ENCODE measurements at places on chromosomes 5 and 9.

DNA sequence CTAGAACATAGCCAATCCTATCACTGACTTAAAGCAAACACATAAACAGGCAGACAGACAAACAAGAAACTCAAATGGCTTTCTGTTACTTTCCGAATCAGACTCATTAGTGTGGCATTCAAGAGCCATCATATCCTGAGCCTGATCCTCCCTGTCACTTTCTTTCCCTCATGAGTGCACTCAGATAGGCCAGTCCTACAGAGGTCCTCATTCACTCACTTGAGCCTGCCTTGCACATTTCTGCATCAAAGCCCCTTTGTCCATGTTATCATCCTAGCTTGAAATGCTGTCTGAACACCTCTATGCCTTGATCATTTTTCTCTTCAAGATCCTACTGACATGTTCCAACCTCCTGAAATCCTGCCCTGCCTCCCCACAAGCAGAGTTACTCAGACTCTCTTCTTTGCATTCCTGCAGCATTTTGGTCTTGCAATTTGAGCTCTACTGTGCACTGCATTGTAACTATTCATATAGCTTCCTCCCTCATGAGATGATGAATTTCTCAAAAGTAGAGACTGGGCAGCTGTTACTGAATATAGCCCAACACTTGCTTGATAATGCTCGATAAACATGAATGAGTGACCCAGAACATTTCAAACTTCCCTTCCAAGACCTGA, 126.9 kb downstream of the PALM2AKAP2 start:
- DNase-seq, result no peak

- no peak for DNase-seq
Observed at GRCh38 chr9:68446836-68447235, 90.4 kb downstream of the PGM5 start.

DNA sequence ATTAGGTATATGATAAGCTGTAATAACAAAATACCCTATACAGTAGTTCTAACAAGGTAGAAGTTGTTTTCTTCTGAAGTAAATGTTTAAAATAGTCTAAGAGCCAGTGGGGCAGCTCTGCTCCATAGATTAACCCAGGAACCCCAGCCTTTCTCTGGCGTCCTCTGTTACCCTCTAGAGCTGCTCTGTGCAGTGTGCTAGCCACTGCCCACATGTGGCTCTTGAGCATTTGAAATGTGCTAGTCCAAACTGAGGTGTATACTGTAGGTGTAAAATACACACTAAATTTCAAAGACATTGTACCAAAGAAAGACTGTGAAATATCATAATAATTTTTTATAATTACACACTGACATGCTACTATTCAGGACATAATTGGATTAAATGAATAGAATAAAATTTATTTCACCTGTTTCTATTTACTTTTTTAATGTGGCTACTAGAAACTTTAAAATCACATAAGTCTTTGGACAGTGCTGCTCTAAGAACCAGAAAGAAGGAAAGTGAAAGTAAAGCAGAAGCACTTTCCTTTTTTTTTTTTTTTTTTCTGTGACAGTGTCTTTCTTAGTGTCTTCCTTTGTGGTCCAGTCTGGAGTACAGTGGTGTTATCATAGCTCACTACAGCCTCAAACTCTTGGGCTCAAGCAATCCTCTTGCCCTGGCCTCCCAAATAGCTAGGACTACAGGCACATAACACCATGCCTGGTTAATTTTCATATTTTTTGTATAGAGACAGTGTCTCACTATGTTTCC, 39.3 kb downstream of the RAI14 start:
- no peak for DNase-seq

GRCh38 chr5:162217037-162217436, 149.5 kb downstream of the GABRG2 start:
- no peak for DNase-seq
